Kidney tubule cell (primary cell): ENCODE measurements at places on chromosomes 2 and 18.
A peak's percentile ranks its signal among the peaks of the same experiment; 100 is the strongest.

DNA sequence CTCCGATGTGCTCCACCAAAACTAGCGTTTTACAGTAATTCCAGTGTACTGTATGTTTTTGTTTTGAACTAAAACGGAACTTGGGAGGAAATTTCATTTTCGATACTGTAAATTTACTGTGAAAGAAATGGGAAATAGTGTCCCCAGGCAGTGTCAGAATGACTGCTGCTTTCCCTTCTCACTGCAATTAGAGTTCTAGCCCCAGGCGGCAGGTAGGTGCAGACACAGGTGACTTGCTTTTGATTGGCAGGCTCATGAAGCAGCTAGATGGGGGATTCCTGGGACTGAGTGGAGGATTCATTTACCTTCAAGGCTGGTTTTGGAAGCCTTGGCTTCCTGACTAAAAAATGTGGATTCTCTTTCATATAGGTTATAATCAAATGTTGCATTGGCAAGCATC lies 27.0 kb downstream of the RPRM start:
- DNase-seq, result no peak

- DNase-seq, result peak; percentile 49
Measured at GRCh38 chr2:101310834-101311695, 2.6 kb upstream of the RNF149 start.

- no peak for DNase-seq
Measured at GRCh38 chr2:176206136-176206535, 17.7 kb downstream of the HOXD1 start.

DNA sequence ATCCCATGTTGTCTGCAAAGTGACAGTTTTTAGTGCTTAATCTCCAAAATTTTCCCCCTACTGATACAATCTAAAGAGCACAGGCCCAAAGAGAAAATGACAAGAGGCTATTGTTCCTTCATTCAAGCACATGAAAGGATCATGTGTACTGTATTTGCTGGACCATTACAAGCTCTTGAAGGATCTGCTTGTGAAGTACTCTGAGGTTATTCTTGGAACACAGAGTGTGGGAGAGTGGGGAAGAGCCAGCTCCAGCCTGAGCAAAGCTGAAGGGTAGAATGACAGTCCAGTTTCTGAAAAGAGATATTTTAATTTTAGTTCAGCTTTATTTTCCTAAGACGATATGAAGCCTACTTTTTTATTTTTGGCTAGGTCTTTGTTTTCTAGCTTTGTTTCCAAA lies 112.2 kb downstream of the GALNT3 start:
- no peak for DNase-seq
